ENCODE measurements at places on chromosomes 7 and 10.
A peak's percentile ranks its signal among the peaks of the same experiment; 100 is the strongest.

DNA sequence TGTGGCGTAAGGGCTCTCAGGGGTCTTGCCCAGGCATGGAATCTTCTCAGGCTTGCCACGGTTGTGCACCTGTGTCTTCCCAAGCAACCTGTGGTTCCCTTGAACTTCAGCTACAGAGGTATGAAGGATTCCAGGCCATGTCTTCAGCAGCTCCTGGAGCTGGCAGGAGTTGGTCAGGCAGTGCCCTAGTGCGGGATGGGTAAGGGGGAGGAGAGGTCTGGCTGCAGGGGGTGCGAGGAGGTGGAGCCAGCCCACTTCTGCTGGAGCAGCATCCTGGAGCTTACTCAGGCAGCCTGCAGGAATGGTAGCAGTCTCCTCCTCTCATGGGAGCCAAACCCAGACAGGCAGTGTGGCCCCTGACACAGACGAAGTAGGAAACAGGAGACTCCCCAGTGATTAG, 3.8 kb upstream of the TRIL start:
- DNase-seq: no peak

- no peak for DNase-seq
Observed at GRCh38 chr7:158329014-158329610, 258.5 kb downstream of the PTPRN2 start.

GRCh38 chr7:127689194-127689772, 37.3 kb downstream of the SND1 start:
- no peak for DNase-seq

- peak; percentile 10 for DNase-seq
Observed at GRCh38 chr7:28078036-28078901, 102.3 kb downstream of the JAZF1 start.

GRCh38 chr10:30158325-30158960, 99.1 kb upstream of the JCAD start:
- DNase-seq: no peak

GRCh38 chr7:264541-265191, 25.3 kb upstream of the FOXL3 start:
- no peak for DNase-seq

GRCh38 chr10:92757066-92757710, 67.4 kb downstream of the HHEX start:
- peak; percentile 0 for DNase-seq

DNA sequence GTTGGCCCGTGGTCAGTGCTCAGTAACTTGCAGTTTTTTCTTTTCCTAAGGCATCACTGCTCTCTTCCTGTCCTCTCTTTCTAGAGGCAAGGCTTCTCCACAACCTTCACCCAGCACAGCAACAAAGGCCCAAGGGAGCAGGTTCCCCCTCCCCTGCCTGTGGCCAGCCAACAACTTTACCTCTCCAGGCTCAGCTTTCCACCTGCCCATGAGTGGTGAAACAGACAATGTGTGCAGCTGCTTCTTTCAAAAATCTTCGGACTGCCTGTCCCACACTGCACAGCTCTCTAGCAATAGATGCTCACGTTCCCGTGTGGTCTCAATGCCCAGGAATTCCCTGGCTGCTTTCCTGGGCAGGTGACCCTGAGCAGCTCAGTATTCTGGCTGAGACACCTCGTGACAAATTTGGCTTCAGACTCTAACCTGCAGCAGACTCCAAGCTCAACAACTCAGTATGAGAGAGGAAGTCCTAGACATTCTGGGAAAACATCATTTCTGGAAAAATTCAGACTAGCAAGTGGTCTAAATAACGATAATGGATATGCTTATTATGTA, 28.9 kb upstream of the TMEM72 start:
- DNase-seq: no peak

DNA sequence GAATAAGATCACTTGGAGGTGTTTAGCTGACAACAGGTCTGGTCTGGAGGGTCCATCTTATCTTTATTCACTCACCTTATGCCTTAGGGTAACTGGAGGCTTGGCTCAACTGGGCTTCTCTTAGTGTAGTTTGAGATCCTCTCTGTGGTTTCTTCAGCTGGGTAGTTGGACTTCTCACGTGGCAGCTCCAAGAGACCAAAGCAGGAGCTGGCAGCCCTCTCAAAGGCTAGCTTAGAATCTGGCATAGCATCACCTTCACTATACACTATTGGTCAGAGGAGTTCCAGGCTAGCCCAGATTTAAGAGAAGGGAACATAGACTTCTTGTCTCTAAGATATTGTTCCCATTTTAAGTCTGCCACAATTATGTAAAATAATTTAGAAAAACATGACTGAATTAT, 16.4 kb downstream of the ADK start:
- no peak for DNase-seq

DNA sequence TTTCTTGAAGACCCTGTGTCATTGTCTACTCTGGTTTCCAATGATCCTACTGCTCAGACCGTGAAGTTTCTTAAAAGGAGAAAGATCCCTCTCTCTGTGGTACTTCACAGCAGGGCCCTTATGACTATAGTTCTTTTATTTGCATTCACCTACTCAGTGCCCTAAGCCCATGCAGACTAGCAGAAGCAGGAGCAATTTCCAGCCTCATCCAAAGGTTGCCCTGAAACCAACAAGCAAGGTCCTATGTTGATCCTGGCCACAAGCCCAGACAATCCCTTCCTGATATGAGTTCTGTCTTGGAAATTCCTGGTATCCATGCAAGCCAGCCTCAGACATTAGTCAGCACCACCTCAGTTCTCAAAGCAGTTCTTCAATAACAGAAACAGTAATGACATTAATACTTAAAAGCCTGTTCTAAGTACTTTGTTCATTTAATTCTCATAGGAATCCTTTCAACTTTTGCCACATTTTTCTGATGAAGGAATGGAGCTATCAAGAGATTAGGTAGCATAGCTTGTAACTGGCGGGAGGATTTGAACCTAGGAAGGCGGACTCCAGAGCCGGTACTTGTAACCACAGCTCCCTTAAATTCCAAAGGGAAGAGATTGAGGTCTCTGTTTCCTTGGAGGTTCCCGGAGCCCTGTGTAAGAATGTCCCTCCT, 58.1 kb upstream of the ST8SIA6 start:
- no peak for DNase-seq

- no peak for DNase-seq
Observed at GRCh38 chr10:82918022-82918421, 1043.0 kb downstream of the NRG3 start.

GRCh38 chr7:64999165-65000004, 7.1 kb downstream of the ERV3-1 start:
- no peak for DNase-seq

DNA sequence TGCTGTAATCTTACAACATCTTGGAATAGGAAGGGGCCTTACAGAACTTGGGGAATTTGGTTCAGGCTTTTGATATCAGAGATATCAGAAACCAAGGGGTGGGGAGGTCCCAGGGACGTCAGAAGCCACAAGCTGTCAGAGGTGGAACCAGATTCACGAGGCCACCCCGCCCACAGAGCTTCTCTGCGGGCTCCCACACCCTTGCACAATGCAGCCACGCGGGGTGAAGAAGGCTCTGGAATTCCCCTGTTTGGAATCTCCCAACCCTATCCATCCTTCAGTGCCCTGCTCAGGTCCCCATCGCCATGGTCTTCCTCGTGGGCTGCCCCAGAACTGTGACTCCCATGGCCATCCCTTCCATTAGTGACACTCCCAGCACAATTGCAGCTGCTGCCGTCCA, 247.1 kb upstream of the SHH start:
- DNase-seq: no peak

- DNase-seq: no peak
Observed at GRCh38 chr7:20797462-20798080, 10.9 kb upstream of the SP8 start.

- no peak for DNase-seq
Observed at GRCh38 chr7:132964876-132965275, 117.0 kb downstream of the CHCHD3 start.

DNA sequence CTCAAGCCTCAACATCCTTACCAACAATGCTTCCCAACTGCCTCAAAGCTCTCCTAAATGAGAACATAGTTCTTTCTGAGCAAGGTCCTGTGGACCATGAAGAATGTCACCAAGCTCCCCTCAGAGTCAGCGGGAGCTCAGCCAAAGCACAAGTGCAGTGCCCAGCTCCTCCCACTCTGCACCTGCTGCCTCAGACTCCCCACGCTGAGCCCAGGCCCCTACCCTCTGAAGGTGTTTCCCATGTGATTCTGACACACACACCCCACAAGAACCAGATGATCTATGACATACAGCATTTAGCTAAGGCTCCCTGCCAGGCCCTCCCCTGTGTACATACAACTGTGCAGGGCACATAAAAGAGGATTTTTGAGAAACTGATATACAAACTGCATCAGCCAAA, 19.2 kb downstream of the ERCC6 start:
- no peak for DNase-seq

DNA sequence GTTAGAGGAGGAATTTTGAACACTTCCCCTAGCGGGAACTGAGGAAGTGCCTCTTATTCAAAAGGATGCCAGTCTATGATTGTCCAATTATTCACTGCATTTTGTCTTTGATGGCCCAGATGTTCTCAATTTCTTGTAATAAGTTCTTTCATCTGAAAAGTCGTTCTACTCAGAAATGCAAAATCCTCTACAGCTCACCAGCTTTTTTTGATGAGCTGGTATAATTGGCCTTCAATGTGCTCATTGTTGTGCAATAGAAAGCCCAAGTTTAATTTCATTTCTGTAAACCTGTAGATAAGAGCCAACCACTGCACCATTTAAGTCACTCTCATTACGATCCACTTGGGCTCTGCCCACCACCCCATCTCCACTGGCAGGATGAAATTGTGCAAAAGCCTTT, 978.7 kb upstream of the AUTS2 start:
- no peak for DNase-seq

GRCh38 chr7:26441002-26441521, 149.4 kb downstream of the SNX10 start:
- no peak for DNase-seq

- no peak for DNase-seq
Observed at GRCh38 chr10:65571011-65571570, 1354.7 kb upstream of the LRRTM3 start.

- no peak for DNase-seq
Observed at GRCh38 chr7:73429622-73430505, 3.7 kb upstream of the FZD9 start.

DNA sequence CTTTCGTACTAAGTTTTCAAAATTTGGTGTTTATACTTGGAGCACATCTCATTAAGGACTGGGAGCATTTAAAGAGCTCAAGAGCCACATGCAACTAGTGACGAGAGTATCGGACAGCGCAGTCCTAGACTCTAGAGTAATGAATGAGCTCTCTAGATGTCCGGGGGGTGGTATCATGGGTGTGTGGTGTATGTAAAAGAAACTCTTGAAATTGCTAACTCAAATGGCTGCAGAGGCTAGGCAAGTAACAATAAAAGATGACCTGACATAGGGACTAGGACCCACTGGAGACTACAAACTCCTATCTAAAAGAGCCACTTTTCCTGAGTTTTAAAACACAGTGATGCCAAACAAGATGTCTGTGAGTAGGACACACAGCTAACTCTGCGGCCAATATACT, 14.0 kb downstream of the MYOZ1 start:
- DNase-seq: no peak

- no peak for DNase-seq
Observed at GRCh38 chr7:104093127-104093526, 103.7 kb upstream of the RELN start.

DNA sequence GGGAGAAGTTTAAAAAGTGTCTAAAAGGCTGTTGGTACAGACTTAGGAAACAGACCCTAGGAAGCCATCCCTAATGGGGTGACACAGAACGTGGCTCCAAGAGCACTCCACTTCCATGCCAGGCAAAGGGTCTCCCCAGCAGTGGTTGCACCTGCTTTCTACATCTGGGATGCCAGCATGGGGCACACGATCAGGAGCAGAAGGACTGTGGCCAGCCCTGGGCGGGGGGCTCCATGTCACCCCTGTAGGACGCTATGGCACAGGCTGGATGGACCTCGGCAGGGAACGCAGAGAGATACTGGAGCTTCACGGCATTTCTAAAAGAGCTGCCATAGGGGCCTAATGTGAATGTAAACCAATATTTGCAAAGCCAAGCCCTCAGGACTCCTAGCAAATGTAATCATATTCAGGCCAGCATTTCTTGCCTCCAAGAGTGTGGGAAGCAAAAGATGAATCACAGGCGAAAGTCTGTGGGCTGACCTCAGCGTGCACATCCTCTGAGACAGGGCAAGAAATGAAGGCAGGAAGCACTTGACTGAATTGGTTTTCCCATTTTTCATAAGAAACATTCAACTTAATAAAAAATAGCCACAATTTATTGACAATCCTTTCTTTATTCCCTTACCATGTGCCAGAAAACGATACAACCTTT, 93.9 kb downstream of the ATXN7L1 start:
- no peak for DNase-seq

DNA sequence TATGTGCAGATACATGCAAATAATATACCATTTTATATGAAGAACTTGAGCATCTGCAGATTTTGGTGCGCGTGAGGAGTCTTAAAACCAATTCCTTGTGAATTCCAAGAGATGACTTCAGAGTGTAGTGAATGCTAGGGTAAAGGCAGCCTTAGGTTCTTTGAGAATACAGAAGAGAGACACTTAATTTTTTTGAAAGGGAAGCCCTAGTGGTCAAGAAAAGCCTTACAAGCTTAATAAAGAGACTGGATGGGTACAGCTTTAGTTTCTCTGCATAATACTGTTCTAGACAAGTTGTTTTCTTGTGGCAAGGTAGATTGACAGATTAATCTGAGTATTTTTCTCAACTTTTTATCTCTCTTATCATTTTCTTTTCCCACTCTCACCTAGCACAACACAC, 636.5 kb downstream of the DNAJB9 start:
- no peak for DNase-seq

DNA sequence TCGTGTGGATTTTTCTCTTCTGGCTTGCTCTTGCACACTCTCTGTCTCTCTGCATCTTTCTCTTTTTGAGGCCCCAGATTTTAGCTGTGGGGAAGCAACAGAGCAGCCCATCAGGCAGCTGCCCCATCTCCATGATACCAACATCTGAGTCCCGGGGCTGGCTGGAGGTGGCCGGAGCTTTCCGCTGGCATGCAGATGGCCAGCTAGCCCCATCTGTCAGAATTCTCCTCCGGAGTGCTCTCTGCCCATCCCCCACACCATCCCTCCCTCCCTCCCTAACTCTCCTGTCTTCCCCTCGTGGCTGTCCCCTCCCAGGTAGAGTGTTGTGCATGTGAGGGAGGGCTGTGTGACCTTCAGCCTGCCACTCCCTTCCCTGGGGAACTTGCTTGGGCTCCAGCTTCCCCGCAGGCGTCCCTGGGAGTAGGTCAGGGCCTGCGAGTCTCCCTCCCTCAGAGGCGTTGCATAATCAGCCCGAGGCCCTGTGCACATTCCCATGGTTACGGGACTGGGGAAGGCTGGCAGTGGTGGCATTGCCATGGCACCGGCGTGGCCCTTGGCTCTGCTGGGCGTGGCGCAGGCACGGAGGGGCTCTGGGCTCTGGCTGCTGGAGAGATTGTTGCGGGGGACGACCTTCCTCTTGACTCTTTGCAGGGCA, 24.7 kb downstream of the GHRHR start:
- DNase-seq: no peak

DNA sequence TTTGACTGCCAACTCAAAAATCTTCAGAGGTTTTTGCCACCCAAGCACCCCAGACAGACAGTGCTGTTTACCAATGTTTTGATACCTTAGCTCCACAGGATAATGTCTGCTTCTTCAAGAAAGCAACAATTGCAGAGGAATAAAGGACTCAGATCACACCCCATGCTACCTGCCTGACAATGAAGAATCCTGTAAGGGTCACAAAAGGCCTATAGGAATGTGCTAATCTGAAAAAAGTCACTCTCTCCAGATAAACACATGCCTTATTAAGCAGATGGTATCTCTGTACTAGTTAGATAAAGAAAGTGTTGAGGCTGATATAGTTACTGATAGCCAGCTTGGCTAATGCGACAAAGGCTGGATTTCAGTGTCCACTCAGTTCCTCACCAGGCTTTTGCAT, 1076.7 kb upstream of the SORCS1 start:
- no peak for DNase-seq

Measured in thymus (tissue), 14 donors.